ENCODE measurements at places on chromosomes 16 and 17.

DNA sequence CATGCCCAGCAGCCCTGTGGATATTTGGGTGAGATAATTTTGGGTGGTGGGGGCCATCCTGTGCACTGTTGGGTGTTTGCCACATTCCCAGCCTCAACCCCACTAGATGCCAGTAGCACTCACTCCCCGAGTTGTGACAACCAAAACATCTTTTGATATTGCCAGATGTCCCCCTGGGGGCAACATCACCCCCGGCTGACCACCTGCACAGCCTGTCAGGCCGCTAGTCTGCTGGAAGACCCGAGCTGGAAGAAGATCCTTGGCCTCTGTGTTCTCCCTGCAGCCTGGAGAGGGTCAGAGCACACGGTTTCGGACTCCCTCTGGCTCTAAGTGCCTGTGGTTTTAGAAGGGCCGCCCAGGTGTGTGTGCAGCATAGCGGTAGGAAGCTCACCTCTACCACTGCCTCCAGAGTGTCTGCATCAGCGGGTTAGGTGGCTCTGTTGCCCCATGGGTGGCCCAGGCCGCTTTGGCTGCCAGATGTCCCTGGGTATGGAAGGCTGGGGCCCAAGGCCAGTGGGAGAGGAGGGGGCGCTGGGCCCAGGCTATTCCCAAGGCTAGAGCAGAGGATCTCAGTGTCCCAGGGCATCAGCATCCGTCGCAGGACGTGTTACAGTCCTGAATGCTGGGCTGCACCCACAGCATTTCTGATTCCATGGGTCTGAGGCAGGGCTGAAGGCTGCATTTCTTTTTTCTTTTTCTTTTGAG is 195.8 kb upstream of the GSE1 start:
- peak; percentile 15 for DNase-seq

DNA sequence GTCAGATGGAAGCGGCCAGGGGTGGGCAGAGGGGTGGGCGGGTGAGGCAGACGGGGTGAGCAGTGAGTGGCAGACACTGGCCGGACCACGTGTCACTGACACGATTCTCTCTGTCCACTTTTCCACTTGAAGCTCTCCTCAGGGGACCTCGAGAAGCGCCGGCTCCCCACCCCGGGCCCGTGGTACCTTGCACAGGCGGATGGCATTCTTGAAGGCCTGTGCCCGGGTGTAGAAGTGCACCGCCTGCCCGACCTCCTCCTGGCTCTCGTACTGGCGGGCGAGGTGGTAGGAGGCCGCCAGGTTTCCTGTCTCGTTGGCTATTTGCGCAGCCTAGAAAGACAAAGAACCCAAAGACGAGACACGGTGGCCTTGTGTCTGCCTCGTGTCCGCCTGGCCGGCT is 9.1 kb upstream of the TMEM204 start:
- no peak for DNase-seq

- no peak for DNase-seq
Measured at GRCh38 chr17:16925461-16926060, 46.4 kb downstream of the TNFRSF13B start.

GRCh38 chr16:1621851-1622250 is 9.7 kb downstream of the CRAMP1 start:
- DNase-seq = no peak

GRCh38 chr16:11253009-11253994 is 2.7 kb downstream of the SOCS1 start:
- DNase-seq = peak; percentile 49

Data from activated CD8-positive, alpha-beta memory T cell treated with anti-CD3 and anti-CD28 coated beads, Interleukin-2, amount 50 U/mL, for 4 hours (primary cell).